ENCODE measurements at places on chromosomes 6 and 20. TPM values are rescaled to one million over a fixed set of nuclear protein-coding genes. Genes with fewer than 3 reads are reported as not detected.

The FAM217A gene
- total RNA-seq = not detected

- no peak for DNase-seq
Observed at GRCh38 chr6:101379926-101380325, 13.6 kb upstream of the GRIK2 start.

- DNase-seq = peak; percentile 95
Observed at GRCh38 chr20:5065879-5066383, 53.8 kb downstream of the PCNA start.

The TINAG gene
- not detected for total RNA-seq

DNA sequence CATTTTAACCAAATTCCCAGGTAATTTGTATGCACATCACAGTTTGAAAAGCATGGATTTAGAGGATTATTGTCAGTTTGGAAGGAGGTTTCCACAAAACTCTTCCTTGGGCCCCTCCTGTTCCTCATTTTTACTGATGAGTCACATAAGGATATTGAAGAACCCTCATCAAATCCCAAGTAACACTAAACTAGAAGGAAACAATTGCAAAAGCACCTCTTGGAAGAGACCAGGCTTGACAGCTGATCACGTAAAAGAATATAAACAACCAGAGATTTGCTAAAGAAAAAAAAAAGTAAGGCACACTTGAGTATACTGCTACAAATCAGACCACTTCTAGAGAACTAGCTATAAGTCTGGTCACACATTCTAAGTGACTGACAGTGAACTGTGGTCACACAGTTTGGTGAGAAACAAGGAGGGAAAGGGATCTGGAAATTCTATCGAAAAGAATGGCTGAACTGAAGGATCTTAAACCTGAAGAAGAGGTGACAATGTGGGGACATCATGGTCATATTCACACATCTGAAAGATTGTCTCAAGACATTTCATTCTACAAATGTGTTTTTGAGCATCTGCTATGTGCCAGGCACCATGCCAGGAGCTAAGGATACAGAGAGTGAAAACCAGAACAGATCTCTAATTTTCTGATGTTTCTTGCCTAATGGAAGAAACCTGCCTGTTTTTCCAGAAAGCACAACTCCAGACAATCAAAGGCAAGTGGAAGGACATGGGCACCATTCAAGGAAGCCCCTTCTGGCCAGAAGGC lies 24.1 kb downstream of the ZHX3 start:
- no peak for DNase-seq

DNA sequence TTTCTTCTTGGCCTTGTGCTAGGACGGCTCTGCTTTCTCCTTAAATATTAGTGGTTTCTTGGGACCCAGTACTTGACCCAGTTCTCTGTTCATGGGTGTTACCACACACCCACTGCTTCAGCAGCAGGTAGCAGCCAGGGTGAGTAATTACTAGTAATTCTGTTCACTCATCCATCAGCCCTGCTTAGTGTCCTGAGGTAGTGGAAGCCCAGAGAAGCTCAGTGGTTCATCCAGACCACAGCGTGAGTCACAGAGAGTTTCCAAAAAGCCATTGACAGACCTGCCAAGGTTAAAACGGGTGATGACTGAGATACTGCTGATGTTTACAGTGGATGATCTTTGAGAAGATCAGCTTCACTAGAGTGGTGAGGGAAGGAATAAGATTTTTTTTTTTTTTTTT lies 51.7 kb upstream of the HINT3 start:
- peak; percentile 92 for DNase-seq

The MAFB gene
- 2.9 TPM for total RNA-seq

GRCh38 chr6:1615151-1615852 lies 5.6 kb downstream of the FOXC1 start:
- DNase-seq = no peak

- no peak for DNase-seq
Observed at GRCh38 chr20:23116311-23117089, 30.4 kb upstream of the CD93 start.

All from astrocyte (in vitro differentiated cells and primary cell).